Left ventricle myocardium inferior (tissue), 1 donor: ENCODE measurements at places on chromosomes 5 and 9. TPM values are rescaled to one million over a fixed set of nuclear protein-coding genes. Genes with fewer than 3 reads are reported as not detected.
A peak's percentile ranks its signal among the peaks of the same experiment; 100 is the strongest.

- no peak overlapping the region for H3K27ac ChIP-seq
- DNase-seq = no peak
- no peak overlapping the region for H3K4me3 ChIP-seq
- H3K36me3 ChIP-seq = peaks cover 43% of the 10 kb centered on the region
- H3K27me3 ChIP-seq = no peaks in the 10 kb centered on the region
These were observed 58.7 kb downstream of the ICE1 start for GRCh38 chr5:5481206-5481605.

GRCh38 chr5:96692441-96692840 is 30.3 kb downstream of the CAST start:
- H3K27me3 ChIP-seq = no peaks in the 10 kb centered on the region
- H3K4me1 ChIP-seq = peaks cover 25% of the 10 kb centered on the region
- H3K4me3 ChIP-seq = no peak overlapping the region
- peaks cover 13% of the 10 kb centered on the region for H3K36me3 ChIP-seq
- no peak overlapping the region for H3K27ac ChIP-seq
- DNase-seq = no peak

GRCh38 chr5:23820765-23821471 is 313.5 kb downstream of the PRDM9 start:
- no peak overlapping the region for H3K4me3 ChIP-seq
- H3K4me1 ChIP-seq = no peaks in the 10 kb centered on the region
- H3K27ac ChIP-seq = no peak overlapping the region
- no peaks in the 10 kb centered on the region for H3K36me3 ChIP-seq
- H3K27me3 ChIP-seq = no peaks in the 10 kb centered on the region

GRCh38 chr5:31850981-31851689 is 212.2 kb downstream of the PDZD2 start:
- peak overlapping the region; percentile 45 for H3K27ac ChIP-seq
- no peak for DNase-seq
- H3K27me3 ChIP-seq = no peaks in the 10 kb centered on the region
- no peak overlapping the region for H3K4me3 ChIP-seq
- peaks cover 82% of the 10 kb centered on the region for H3K4me1 ChIP-seq

DNA sequence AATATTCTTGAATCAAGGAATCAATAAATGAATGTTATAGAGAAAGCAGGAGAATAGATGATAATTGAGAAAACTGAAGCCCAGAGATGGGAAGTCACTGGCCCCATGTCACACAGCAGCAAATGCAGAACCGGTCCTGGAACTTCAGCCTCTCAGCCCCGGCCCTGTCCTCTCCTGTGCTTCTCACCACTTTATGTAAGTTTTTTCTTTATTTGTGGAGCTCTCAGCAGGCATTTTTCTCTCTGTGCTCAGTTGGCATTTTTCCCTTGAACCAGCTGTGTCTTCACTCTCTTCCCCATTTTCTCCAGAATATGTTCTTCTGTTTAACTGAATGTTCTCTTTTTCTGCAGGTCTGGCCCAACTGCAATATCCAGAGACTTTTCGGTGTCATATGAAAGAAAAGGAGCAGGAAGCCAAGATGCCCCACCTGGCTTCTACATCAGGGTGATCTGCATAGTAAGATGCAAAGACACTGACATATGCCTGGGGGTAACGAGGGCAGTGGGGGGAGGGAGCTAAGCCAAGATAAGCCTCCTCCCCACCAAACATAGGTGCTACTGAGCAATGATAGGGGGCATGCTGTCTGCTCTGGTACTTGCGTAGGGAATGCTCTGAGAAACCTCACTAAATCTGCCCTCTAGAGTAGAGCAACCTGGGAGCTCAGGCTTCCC is 12.8 kb upstream of the LCP2 start:
- no peak for DNase-seq
- no peaks in the 10 kb centered on the region for H3K27me3 ChIP-seq
- H3K4me1 ChIP-seq = peaks cover 64% of the 10 kb centered on the region
- peak overlapping the region; percentile 31 for H3K27ac ChIP-seq

GRCh38 chr5:139646912-139647505 is 1.1 kb upstream of the CXXC5 start:
- H3K27me3 ChIP-seq = no peaks in the 10 kb centered on the region
- peak overlapping the region; percentile 90 for H3K4me3 ChIP-seq
- H3K4me1 ChIP-seq = peaks cover 63% of the 10 kb centered on the region

DNA sequence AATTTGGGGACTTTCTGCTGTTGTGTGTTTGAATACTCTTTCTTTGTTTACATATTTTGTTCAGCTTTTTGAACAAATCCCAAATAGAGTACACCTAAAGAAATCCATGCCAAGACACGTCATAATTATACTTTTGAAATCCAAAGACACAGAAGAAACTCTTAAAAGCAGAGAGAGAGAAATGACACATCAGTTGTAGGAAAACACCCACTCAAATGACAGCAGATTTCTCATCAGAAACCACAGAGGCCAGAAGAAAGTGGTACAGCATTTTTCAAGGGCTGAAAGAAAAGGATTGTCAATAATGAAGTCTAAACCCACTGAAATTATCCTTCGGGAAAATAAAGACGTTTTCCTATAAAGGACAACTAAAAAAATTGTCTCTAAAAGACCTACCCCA is 378.6 kb downstream of the GADD45G start:
- H3K4me3 ChIP-seq = no peak overlapping the region
- no peak for DNase-seq
- H3K27ac ChIP-seq = no peak overlapping the region
- no peaks in the 10 kb centered on the region for H3K27me3 ChIP-seq

- peaks cover 49% of the 10 kb centered on the region for H3K4me1 ChIP-seq
- no peak for DNase-seq
- H3K27ac ChIP-seq = peak overlapping the region; percentile 62
- no peaks in the 10 kb centered on the region for H3K27me3 ChIP-seq
- H3K4me3 ChIP-seq = no peak overlapping the region
These were observed 41.9 kb downstream of the GLRX start for GRCh38 chr5:95780597-95780996.

- no peak for DNase-seq
- H3K27me3 ChIP-seq = no peaks in the 10 kb centered on the region
- no peak overlapping the region for H3K4me3 ChIP-seq
- H3K36me3 ChIP-seq = no peaks in the 10 kb centered on the region
These were observed 92.4 kb downstream of the UNC13B start for GRCh38 chr9:35254237-35254636.

- no peak for DNase-seq
- peak overlapping the region; percentile 72 for H3K27ac ChIP-seq
- peaks cover 15% of the 10 kb centered on the region for H3K4me1 ChIP-seq
- H3K27me3 ChIP-seq = peaks cover 64% of the 10 kb centered on the region
- no peak overlapping the region for H3K4me3 ChIP-seq
These were observed 96.4 kb upstream of the COL5A1 start for GRCh38 chr9:134545215-134545542.

GRCh38 chr9:82331079-82331478 is 342.5 kb downstream of the SPATA31D1 start:
- no peak overlapping the region for H3K27ac ChIP-seq
- H3K36me3 ChIP-seq = no peaks in the 10 kb centered on the region
- H3K4me3 ChIP-seq = no peak overlapping the region
- no peaks in the 10 kb centered on the region for H3K27me3 ChIP-seq

DNA sequence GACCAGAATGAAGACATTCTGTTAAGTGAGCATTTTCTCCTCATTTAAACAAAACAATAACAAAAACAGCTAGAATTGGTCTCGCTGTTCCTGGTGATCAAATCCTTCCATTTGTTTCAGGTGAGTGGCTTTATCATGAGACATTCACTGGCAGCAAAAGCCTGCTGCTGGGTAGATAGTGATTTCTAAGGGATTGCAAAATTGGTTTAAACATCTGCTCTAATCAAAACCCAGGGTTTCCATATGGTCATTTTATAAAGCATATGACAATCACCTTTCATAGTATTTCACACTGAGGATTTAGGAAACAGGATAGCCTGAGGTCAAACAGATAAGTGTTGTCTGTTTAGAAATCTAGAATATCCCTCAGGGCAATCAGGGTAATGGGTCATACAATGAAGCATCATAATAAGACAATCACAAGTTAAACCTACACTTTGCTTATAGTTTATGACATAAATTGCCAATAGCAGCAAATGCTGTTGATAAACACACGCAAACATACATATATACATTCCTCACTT is 769.6 kb upstream of the C9orf72 start:
- no peak for DNase-seq
- H3K4me1 ChIP-seq = no peaks in the 10 kb centered on the region
- H3K27me3 ChIP-seq = no peaks in the 10 kb centered on the region
- no peak overlapping the region for H3K27ac ChIP-seq
- H3K4me3 ChIP-seq = no peak overlapping the region

- no peaks in the 10 kb centered on the region for H3K36me3 ChIP-seq
- H3K4me3 ChIP-seq = no peak overlapping the region
- no peaks in the 10 kb centered on the region for H3K4me1 ChIP-seq
- H3K27ac ChIP-seq = no peak overlapping the region
- H3K27me3 ChIP-seq = peaks cover 22% of the 10 kb centered on the region
These were observed 89.8 kb downstream of the ZNF354C start for GRCh38 chr5:179150011-179150410.

GRCh38 chr9:137115394-137116026 is 977 bp upstream of the DPP7 start:
- H3K27me3 ChIP-seq = no peaks in the 10 kb centered on the region
- H3K4me3 ChIP-seq = peak overlapping the region; percentile 94

Gene SUSD3
- 0.60 TPM for total RNA-seq

Gene WDR38
- not detected for total RNA-seq

Gene GMCL2
- total RNA-seq = not detected

Gene FAM169A
- 6.3 TPM for total RNA-seq

Gene DNAH5
- 0.14 TPM for total RNA-seq

Gene BTNL3
- total RNA-seq = not detected

Gene PRRT1B
- not detected for total RNA-seq

Gene ORM1
- total RNA-seq = not detected

Gene PCDHGA8
- 8.5 TPM for total RNA-seq

Gene GABRA1
- total RNA-seq = not detected

Gene DOCK8
- 3.7 TPM for total RNA-seq
